ENCODE measurements at places on chromosomes 7 and 10.

GRCh38 chr7:73768641-73769480 is 1.2 kb downstream of the CLDN3 start:
- DNase-seq: no peak

DNA sequence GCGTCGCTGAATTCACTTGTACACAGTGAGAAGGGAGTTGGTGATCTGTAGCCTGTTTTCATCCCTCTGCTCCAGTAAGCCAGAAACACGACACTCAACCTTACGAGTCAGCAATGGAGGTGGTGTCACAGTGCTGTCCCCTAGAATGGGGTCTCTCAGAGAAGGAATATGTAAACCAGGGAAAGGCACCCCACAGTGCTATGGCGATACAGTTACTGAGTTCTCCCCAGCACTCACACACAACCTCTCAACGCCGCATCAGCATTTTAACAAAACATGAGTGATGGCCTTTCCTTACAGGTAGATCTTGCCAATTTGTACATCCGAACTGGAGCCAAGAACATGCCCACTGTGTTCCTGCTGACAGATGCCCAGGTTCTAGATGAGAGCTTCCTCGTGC is 196.3 kb downstream of the CDCA7L start:
- DNase-seq: no peak

GRCh38 chr10:59757966-59758365 is 4.7 kb upstream of the MRLN start:
- DNase-seq: no peak

- DNase-seq: no peak
Observed at GRCh38 chr10:78337016-78337415, 303.4 kb downstream of the RPS24 start.

DNA sequence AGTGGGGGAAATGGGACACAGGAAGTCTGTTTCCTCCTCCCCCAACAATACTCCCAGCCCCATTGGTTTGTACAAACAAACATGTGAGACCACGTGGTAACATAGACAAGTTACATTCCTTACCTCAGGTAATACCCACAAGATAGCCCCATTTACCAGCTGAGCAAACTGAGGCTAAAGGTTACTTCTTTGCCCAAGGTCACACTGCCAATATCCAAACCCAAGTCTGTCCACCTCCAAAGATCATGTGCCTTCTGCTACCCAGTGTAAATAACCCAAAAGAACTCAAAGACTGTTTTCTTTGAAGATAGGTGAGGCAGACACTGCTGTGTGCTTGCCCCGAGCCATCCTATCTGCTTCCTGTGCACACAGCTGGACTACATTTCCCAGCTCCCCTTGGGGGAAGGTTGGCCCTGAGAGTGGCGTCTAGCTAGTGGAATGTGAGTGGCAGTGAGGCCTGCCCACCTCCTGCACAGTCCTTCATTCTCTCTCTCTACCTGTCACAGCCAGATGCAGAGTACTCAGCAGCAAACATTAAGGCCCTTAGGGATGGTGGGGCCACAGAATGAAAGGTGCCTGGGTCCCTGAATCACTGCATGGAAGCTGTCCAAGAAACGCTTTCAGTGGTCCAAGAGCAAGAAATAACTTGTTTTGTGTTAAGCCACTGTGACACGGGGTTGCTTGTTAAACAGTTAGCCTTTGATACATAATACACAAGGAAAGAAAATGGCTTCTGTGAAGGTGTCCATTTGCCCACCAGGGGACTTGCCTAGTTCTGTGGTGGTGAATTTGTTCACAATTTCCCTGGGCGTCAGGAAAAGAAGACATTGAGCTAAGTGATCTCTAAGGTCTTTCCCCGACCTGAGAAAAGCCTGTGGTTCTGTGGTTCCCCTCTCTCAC is 257.7 kb upstream of the NFE2L3 start:
- DNase-seq: no peak

DNA sequence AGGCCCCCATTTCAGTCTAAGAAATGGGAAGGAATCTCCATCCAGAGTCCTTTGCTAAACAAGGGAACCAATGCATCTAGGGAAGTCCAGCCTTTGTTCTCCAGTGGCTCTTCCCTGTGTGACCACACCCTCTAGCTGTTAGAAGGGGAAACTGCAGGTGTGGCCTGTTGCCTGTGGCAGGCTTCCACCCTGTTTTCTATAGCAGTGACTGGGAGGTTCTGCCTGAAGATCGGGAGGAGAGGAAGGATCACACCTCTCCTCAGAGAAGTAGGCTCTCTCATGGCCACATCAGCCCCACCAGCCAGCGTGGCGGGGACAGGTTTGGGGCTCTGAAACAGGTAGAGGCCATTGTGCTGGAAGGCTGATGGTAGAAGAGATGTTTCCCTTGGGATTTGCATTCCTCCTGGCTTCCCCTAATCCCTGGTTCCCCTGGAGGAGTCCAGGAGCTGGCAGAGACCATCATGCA is 47.7 kb upstream of the TRIM8 start:
- DNase-seq: peak; percentile 47

- no peak for DNase-seq
Observed at GRCh38 chr7:50221028-50221427, 83.5 kb upstream of the IKZF1 start.

- no peak for DNase-seq
Observed at GRCh38 chr10:12670004-12670403, 320.7 kb downstream of the CAMK1D start.

- peak; percentile 5 for DNase-seq
Observed at GRCh38 chr7:140512317-140513000, 33.2 kb upstream of the MKRN1 start.

DNA sequence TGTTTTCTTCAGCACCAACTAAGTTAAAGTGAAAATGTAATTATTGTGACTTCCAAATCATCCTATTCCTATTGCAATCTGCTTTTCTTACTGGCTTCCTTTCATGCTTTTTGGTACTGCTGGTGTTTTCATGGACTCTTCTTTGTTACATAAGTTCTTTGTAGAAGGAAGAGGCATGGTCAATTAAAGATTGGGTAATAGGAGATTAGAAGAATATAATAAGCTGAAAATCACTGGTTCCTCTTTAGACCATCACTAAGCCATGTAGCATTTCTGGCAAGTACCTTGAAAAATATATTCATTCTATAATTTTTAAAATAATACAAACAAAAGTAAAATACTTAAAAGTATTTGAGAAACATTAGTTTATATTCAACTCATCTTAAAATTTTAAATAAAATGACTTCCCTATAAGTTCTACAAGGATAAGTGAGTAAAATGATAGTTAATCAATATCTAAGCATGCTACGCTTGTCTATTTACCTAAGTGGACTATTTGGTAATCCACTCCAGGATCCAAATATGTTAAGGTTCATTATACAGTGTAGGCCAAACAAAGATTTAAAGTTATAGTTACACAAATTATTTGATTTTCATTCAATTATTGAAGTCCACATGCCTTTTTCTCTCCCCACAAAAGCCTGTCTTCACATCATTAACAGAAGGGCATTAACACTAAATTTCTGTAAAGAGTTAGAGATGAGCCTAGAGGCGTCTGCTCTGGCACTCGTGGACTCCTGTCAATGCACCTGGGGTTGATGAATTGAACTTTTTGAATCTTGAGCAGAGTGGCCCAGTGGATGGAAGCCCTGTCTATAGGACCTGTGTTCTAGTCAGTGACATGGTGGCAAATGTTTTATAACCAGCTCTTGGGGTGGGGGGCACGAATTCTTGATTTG is 408.1 kb downstream of the INHBA start:
- no peak for DNase-seq

DNA sequence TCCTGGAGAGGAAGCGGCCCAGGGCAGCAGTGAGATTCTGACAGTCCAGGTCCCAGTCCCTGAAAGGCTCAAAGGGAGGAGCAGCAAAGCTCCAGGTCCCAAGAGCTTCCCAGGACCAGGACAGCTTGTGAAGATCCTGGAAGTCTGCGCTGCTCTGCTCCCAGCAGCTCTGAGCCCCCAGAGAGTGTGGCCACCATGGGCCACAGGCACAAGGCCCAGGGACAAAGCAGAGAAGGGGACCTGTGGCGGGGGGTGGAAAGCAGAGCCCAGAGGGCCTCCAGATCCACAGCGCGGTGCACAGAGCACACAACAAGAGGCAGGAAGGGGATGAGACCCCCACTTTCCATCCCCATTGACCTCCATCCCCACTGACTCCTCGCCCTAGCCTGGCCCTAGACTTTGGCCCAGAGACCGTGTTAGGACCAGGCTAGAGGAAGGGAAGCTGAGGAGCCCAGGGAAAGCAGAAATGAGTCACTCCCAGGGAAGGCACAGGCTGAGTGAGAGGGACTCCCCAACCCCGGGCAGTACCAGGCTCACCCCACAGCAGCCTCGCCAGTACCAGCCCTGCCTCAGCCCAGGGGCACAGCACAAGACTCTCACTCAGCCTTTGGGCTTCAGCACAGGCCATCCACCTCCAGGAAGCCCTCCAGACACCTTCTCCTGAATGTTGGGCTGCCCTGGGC is 75.5 kb downstream of the GRID1 start:
- DNase-seq: no peak

DNA sequence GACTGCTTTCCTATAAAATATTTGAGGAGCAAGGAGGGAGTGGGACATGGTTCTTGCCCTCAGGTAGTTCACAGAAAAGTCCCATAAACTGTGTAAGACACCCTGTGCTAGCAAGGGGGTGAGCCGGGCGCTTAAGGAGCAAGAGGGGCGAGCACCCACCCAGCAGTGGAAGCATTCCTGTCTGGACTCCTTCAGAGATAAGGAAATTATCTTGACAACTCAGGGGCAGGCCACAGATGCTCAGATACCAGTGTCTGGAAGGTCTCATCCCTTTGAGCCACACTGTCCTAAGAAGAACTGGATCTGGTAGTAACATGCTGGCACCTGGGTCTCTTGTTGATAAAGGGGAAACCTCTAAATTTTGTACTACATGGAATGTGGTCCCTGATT is 54.1 kb downstream of the DAGLB start:
- DNase-seq: no peak

DNA sequence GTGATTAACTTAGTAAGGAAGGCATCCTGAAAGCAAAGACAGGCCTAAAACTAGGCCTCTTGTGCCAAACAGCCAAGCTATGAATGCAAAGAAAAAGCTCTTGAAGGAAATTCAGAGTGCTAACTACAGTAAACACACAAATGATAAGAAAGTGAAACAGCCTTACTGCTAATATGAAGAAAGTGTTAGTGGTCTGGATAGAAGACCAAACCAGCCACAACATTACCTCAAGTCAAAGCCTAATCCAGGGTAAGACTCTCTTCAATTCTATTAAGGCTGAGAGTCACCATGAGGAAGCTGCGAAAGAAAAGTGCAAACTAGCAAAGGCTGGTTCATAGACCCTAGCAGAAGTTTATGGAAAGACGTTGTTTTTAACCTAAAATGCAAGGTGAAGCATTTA is 66.0 kb downstream of the IPMK start:
- no peak for DNase-seq

GRCh38 chr7:80721883-80722615 is 83.6 kb downstream of the CD36 start:
- DNase-seq: no peak

DNA sequence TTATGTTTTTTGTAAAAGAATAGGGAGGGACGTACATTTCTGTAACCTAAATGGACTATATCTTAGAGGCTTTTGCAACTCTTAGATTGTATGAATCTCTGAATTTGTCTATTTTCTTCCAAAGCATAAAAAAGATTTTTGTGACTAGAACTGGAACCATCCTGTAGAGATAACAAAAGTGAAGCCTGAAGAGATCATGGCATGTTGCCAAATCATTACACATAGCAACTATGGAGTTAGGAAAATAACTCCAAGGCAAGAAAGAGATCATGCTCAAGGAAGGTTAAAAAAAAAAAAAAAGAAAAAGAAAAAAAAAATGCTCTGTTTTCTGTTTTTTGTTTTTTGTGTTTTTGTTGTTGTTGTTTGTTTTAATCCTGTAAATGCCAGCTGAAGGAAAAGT is 567.7 kb upstream of the ZWINT start:
- no peak for DNase-seq

- no peak for DNase-seq
Observed at GRCh38 chr10:21534280-21534586, 201 bp downstream of the MLLT10 start.

- DNase-seq: no peak
Observed at GRCh38 chr10:104256335-104256961, 1.8 kb downstream of the GSTO1 start.

- DNase-seq: no peak
Observed at GRCh38 chr7:42534441-42534840, 297.4 kb upstream of the GLI3 start.

DNA sequence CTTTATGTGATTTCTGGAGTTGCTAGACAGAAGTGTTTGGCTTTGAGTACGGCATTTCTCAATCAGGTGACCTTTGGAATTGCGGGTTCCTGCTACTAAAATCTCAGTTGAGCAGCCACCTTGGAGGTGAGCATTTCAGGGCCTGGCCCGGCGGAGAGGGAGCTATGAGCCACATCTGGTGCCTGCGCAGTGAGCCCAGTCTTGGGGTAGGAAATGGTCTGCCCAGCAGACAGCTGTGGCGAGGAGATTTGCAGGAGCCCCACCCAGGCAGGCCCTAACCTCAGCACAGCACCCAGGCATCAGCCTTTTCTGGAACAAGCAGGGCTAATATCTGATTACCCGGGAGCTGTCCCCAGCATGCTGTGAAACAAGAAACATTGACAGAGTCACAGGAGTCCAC is 547.9 kb upstream of the FOXK1 start:
- DNase-seq: no peak

DNA sequence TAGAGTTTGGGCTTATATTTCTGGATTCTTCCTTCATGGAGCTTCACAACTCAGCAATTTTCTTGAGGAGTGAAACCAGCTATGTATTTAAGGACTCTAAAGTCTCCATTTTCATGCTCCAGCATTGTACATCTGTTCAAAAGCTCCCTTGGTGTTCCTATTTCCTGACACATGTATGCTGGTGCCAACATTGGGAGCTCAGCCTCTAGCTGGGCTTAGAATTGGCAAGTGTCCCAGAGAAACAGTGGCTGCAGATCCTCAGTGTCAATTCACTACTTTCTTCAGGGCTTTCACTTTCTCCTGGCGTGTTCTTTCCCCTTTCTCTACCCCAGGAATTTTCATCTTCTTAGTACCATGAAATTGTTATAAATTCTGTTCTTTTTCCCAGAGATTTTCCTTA is 103.1 kb downstream of the ZNF467 start:
- DNase-seq: no peak

DNA sequence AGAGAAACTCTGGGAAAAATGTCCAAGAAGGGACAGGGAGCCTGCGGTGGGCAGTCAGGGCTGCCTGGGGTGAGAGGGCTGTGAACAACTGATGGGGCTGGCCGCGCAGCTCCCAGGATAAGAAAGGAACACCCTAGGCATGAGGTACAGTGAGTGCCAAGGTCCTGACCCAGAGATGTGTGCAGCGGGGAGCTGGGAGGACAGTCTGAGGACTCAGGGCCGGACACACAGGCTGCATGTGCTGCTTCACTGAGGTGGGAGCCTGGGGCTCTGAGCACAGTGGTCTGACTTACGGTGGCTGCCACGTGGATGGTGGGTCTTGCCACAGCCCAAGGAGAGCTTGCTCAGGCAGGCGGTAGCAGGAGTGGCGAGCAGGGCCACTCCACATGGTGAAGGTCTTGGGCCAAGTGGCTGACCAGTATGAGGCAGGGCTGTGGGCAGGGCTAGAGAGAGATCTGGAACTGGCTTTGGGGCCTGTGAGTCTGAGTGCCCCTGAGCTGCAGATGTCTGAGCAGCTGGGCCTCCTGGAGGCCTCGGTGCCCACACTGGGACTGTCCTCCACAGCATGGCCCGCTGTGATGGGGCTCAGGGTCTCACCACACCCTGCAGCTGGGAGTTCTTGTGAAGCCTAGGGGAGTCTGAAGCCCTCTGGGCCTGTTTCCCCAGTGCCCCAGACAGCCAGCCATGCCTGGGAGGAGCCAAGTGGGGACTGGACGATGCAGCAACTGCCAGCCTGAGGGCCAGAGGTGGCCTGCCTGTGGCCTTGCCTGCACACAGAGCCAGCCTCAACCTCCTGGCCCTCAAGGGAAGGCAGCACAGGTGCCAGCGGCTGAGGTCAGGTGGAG is 60.3 kb downstream of the RASGEF1A start:
- no peak for DNase-seq

GRCh38 chr10:128727114-128727513 is 600.9 kb upstream of the MKI67 start:
- no peak for DNase-seq

Measured in NCI-H1436 (cell line).